ENCODE measurements at places on chromosomes 2 and 18. TPM values are rescaled to one million over a fixed set of nuclear protein-coding genes. Genes with fewer than 3 reads are reported as not detected.
A peak's percentile ranks its signal among the peaks of the same experiment; 100 is the strongest.

GRCh38 chr2:98148595-98149332, 61.8 kb downstream of the VWA3B start:
- no peak overlapping the region for H3K27ac ChIP-seq
- peak overlapping the region; percentile 21 for H3K4me3 ChIP-seq
- H3K4me1 ChIP-seq: no peaks in the 10 kb centered on the region
- H3K36me3 ChIP-seq: no peaks in the 10 kb centered on the region

GRCh38 chr2:237181844-237182243, 96.2 kb downstream of the COPS8 start:
- H3K4me3 ChIP-seq: no peak overlapping the region
- peak overlapping the region; percentile 84 for H3K27ac ChIP-seq
- peaks cover 73% of the 10 kb centered on the region for H3K4me1 ChIP-seq
- DNase-seq: peak; percentile 79
- no peaks in the 10 kb centered on the region for H3K36me3 ChIP-seq

DNA sequence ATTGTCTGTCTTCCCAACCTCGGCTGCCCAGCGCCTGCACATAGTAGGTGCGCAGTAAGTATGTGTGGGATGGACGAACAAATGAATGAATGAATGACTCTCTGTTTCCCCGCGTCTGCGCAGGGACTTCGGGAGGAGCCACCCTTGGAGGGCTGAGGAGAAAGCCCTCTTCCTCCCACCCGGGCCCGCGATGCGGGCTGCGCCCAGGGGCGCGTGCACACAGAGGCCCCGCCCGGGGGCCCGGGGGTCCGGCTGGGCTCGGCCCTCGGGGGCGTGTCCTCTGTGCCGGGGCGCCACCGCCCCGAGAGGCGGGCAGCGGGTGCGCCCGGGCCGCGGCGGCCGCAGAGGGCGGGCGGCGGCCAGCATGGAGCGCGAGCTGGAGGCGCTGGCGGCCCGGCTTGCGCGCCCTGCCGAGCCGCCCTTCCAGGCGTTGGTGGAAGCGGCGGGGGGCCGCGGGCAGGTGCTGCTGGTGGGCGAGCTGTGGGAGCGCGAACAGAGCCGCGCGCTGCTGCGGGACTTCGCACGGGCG, at the start of gene C2orf72:
Gene C2orf72, plus strand, starts transcription at position 322 of the 529 bp plus-strand sequence. Its CDS starts 43 bp downstream, at position 365.
- DNase-seq: no peak
- H3K27ac ChIP-seq: no peak within 1 kb of the TSS
- peaks cover 68% of the 10 kb centered on the region for H3K27me3 ChIP-seq
- peaks cover 8% of the 10 kb centered on the region for H3K4me1 ChIP-seq

The STPG4 gene
- total RNA-seq: not detected

GRCh38 chr2:231617059-231617926, 24.6 kb downstream of the TEX44 start:
- H3K27me3 ChIP-seq: no peaks in the 10 kb centered on the region
- no peak for DNase-seq
- H3K27ac ChIP-seq: peak overlapping the region; percentile 8
- no peaks in the 10 kb centered on the region for H3K36me3 ChIP-seq

GRCh38 chr2:66095820-66096345, 339.0 kb upstream of the MEIS1 start:
- no peak for DNase-seq
- H3K4me1 ChIP-seq: no peaks in the 10 kb centered on the region
- H3K36me3 ChIP-seq: no peaks in the 10 kb centered on the region
- H3K27ac ChIP-seq: no peak overlapping the region
- H3K27me3 ChIP-seq: no peaks in the 10 kb centered on the region

GRCh38 chr18:2425426-2426317, 145.6 kb downstream of the METTL4 start:
- no peaks in the 10 kb centered on the region for H3K27me3 ChIP-seq
- H3K36me3 ChIP-seq: no peaks in the 10 kb centered on the region
- H3K27ac ChIP-seq: no peak overlapping the region

- no peaks in the 10 kb centered on the region for H3K27me3 ChIP-seq
- no peaks in the 10 kb centered on the region for H3K36me3 ChIP-seq
- no peak overlapping the region for H3K27ac ChIP-seq
- H3K4me1 ChIP-seq: peaks cover 41% of the 10 kb centered on the region
- H3K4me3 ChIP-seq: no peak overlapping the region
These were observed 6.8 kb upstream of the SNTG2 start for GRCh38 chr2:943821-944220.

GRCh38 chr2:216574586-216574985, 58.6 kb upstream of the IGFBP2 start:
- H3K4me1 ChIP-seq: peaks cover 56% of the 10 kb centered on the region
- no peak for DNase-seq
- H3K27ac ChIP-seq: no peak overlapping the region
- H3K27me3 ChIP-seq: no peaks in the 10 kb centered on the region
- no peaks in the 10 kb centered on the region for H3K36me3 ChIP-seq
- H3K4me3 ChIP-seq: no peak overlapping the region

DNA sequence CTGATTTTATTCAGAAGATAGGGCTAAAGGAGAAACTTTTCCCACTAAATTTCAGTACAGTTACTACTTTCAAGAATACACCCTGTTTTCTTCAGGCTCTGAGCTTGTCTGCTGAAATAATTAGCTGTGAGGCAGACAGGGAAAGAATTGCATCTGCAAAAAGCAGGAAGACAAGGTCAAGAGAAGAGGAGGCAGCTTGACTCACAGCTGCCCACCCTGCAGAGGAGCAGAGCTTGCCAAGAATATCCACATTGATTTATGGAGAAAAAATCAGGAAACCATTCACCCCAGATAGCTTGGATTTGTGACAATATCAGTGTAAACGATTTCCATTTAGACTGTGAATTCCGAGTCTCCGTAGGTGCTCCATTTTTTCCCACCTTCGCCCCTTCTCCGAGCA, 49.0 kb downstream of the ACTR2 start:
- peaks cover 32% of the 10 kb centered on the region for H3K36me3 ChIP-seq
- DNase-seq: no peak
- H3K4me1 ChIP-seq: peaks cover 16% of the 10 kb centered on the region
- no peaks in the 10 kb centered on the region for H3K27me3 ChIP-seq
- H3K27ac ChIP-seq: no peak overlapping the region

GRCh38 chr2:132780651-132781050, 110.6 kb upstream of the LYPD1 start:
- H3K27me3 ChIP-seq: no peaks in the 10 kb centered on the region
- no peaks in the 10 kb centered on the region for H3K36me3 ChIP-seq

DNA sequence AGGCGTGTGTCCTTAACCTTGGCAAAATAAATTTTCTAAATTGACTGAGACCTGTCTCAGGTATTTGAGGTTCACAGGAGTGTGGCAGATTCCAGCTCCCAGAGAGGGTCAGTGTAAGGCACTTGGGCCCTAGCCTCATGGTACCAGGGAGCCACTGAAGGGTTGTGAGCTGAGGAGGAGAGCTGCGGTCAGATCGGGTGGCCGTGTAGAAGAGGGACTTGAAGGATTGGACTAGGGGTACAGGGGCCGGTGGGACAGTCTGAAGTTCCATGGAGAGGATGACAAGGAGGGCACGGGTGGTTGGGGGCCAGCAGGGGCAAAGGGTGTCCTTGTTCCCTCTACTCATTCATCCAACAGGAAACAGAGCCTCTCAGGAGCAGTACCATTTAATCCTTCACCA, 327.0 kb upstream of the HS6ST1 start:
- H3K4me1 ChIP-seq: no peaks in the 10 kb centered on the region
- H3K4me3 ChIP-seq: no peak overlapping the region
- no peak overlapping the region for H3K27ac ChIP-seq
- DNase-seq: peak; percentile 21
- H3K27me3 ChIP-seq: no peaks in the 10 kb centered on the region
- H3K36me3 ChIP-seq: no peaks in the 10 kb centered on the region

The REG3G gene
- total RNA-seq: not detected

DNA sequence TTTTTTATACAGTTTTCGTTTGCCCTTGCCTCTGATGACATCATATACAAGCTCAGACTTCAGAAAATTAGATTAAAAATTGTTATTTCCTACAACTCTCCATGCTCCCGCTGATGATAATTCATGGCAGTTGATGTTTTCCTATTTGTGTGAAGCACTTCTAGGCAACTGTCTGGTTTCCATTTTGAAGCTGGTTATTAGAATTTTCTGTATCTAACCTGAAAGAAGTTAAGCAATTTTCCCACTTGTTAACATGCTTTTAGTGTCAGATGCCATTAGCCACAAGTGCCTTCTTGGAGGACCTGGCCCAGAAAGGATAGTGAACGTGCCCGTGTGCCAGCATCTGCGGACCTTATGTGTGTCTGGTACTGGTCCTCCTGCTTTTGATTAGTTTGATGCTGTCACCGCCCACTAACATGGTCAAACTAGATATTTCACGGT, 347.6 kb upstream of the RAB12 start:
- peaks cover 9% of the 10 kb centered on the region for H3K4me1 ChIP-seq
- H3K36me3 ChIP-seq: no peaks in the 10 kb centered on the region
- H3K27ac ChIP-seq: no peak overlapping the region
- H3K4me3 ChIP-seq: no peak overlapping the region
- no peak for DNase-seq

DNA sequence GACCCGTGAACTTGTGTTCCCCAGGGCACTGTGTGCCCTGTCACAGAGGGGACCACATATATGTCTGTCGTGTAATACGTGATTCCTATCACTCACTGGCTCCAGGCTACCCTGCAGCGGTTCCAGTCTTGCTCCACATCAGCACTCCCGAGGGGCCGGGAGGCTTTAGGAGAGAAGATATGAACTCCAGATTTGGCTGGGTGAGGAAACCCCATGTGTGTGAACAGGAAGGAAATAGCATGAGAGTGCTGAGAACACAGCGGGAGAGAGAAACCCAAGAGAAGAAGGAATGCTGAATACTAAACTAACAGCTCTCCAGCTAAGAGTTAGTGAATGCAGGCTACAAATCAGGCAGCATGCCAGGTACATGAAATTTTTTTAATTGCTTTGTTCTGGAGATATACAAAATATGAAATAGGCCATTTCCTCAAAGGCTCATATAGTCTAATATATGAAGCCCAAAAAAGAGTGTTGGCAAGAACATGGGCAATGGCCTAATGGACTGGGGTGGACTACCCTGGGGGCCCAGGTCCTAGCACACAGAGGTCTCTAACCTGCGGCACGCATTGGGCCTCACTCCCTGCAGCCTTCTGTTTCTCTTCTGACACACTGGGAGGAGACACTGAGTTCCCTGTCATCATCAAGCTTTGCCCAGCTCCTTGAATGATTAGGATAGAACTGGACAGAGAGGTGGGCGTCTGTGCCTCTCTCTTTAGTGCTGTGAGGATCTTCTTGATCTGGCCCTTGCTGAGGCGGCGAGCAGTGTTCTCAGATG, 372.8 kb upstream of the RAB6C start:
- no peak for DNase-seq
- no peaks in the 10 kb centered on the region for H3K27me3 ChIP-seq
- no peak overlapping the region for H3K4me3 ChIP-seq
- no peak overlapping the region for H3K27ac ChIP-seq
- H3K4me1 ChIP-seq: no peaks in the 10 kb centered on the region

- no peak overlapping the region for H3K27ac ChIP-seq
- no peak overlapping the region for H3K4me3 ChIP-seq
- no peaks in the 10 kb centered on the region for H3K4me1 ChIP-seq
- DNase-seq: no peak
These were observed 108.7 kb upstream of the ATL2 start for GRCh38 chr2:38485734-38486133.

DNA sequence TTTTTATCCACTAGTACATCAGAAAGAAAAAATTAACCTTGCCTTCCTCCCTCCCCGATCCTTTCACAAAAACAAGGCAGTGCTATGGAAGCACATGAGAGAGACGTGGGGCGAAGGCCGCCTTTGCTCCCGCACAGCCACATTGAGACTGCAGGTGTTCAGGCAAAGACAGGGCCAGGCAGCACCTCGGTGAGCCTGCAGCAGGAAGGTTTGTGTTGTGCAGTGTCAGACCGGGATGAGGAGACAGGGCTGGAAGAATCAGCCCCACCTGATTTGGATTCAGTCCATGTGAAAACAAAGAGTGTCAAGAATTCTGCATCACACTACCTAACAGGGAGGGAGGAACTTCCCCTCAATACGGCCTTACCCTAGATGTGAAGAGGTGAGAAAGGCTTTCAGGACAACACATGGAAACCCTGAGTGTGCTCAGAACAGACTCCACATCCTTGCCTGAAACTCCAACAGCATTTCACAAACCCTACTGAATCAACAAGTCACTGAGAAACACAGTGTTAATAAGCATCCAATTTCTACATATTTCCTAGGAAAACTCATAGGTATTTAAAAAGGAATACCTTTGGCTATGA, 59.6 kb downstream of the HDAC4 start:
- H3K4me1 ChIP-seq: peaks cover 4% of the 10 kb centered on the region
- no peak for DNase-seq
- no peak overlapping the region for H3K27ac ChIP-seq
- H3K4me3 ChIP-seq: no peak overlapping the region

The PFN4 gene
- 0.69 TPM for total RNA-seq

The ABCG8 gene
- total RNA-seq: not detected

- H3K36me3 ChIP-seq: no peaks in the 10 kb centered on the region
- peaks cover 18% of the 10 kb centered on the region for H3K4me1 ChIP-seq
- H3K27ac ChIP-seq: no peak overlapping the region
- H3K4me3 ChIP-seq: no peak overlapping the region
- no peaks in the 10 kb centered on the region for H3K27me3 ChIP-seq
These were observed 215.5 kb upstream of the HAAO start for GRCh38 chr2:43007901-43008300.

DNA sequence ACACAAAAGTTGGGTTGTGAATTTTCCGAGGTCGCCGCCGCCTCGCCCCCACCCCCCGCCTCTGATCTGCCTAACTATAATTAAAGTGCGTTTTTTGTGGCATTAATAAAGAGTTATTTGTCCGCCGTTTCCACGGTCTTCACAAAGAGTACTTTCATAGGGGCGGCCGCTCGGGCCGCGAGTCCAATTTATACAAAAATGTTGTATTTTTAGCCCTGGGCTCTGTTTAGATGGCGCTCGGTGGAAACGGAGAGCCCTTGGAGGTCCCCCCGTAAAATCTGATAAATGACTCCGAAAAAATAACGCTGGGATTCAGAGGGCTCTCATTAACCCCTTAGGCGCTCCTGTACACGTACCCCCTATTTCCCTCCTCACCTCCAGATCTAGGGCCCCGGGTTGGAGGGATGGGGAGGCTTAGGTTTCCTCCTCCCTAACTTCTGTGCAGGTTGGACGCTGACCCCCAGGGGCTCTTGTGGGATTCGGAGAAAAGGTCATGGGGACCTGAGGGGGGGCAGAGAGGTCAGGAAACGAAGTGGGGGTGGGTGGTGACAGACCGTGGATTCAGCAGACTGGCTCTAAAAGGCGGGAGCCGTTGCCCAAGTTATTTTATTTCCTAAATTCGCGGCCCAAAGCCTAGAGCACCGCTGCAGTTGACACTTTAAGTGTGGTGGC, 1.9 kb downstream of the CYP26B1 start:
- H3K4me1 ChIP-seq: peaks cover 39% of the 10 kb centered on the region
- no peak overlapping the region for H3K4me3 ChIP-seq

The RAB27B gene
- 0.88 TPM for total RNA-seq

The HOXD3 gene
- total RNA-seq: 0.66 TPM

DNA sequence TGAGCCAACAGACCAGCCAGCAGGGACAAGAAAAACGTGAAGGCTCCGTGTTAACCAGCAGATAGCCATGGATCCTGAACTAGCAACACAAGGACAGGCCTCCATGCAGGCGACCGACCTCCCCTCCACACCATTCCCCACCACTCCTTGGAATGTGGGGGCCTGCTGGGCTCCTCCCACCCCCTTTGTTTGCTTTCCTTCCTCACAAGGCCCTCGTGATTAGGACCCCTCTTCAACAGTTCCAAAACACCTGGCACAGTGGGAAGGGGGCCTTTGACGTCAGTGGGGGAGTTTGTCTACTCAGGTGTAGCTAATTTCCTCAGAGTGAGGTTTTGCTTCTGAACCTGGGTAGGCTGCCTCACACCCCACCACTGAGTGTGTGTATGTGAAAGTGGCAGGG, 37.8 kb downstream of the SLC14A2 start:
- H3K36me3 ChIP-seq: no peaks in the 10 kb centered on the region
- no peak overlapping the region for H3K4me3 ChIP-seq
- no peaks in the 10 kb centered on the region for H3K27me3 ChIP-seq
- no peak for DNase-seq
- H3K27ac ChIP-seq: no peak overlapping the region

The TGFA gene
- total RNA-seq: 0.42 TPM
